ENCODE measurements at places on chromosomes 4 and X.

DNA sequence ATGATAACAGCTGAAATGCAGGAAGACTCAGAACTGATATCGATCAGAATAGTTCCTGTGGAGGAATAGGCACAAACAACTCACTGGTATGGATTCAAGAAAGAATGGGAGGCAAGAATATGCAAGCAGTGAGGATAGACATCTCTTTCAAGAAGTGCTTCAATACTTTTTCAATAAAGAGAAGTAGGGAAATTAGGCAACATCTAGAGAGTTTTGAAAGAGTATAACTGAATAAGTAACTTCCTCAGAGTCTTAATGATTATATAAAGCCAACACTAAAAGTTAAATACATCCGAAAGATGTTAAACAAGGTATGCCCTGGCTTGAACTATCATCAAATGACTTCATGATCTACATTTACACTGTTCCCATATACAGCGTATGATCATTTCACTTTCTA lies 1443.0 kb downstream of the PCDH7 start:
- DNase-seq, result no peak

GRCh38 chr4:27775156-27775555 lies 914.5 kb downstream of the STIM2 start:
- DNase-seq, result no peak

DNA sequence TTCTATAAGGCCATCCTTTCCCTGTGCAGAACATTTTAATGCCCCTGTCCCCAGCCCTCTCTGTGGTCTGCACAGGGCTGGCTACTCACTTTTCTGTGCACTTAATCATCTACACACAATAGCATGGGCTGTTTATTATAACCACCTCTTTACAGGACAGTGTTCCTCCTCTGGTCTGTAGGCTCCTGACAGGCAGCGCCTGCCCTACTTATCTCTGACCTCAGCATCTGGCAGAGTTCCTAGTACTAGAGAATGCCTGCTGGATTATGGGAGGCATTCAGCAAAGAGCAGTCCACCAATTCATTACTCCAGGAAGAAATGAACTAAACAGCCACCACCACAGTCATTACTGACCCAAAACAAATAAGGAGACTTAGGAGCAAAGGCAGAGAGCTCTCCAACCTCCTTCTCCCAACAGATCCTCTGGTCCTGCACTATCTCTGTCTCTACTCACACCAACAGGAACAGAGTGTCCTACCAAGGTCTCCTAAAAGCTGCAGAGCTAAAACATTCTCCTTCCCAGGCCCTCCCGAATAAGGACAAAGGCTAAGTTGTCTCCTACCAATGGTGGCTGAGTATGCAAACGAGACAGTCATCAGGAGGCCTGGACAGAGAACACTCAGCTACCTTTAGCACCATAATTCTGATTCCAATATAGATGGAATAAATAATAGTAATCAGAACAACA lies 279.2 kb downstream of the QDPR start:
- DNase-seq, result no peak

GRCh38 chr4:79662651-79663050 lies 254.6 kb upstream of the GK2 start:
- no peak for DNase-seq

GRCh38 chr4:181877329-181877848 lies 365.8 kb upstream of the TENM3 start:
- DNase-seq, result no peak

DNA sequence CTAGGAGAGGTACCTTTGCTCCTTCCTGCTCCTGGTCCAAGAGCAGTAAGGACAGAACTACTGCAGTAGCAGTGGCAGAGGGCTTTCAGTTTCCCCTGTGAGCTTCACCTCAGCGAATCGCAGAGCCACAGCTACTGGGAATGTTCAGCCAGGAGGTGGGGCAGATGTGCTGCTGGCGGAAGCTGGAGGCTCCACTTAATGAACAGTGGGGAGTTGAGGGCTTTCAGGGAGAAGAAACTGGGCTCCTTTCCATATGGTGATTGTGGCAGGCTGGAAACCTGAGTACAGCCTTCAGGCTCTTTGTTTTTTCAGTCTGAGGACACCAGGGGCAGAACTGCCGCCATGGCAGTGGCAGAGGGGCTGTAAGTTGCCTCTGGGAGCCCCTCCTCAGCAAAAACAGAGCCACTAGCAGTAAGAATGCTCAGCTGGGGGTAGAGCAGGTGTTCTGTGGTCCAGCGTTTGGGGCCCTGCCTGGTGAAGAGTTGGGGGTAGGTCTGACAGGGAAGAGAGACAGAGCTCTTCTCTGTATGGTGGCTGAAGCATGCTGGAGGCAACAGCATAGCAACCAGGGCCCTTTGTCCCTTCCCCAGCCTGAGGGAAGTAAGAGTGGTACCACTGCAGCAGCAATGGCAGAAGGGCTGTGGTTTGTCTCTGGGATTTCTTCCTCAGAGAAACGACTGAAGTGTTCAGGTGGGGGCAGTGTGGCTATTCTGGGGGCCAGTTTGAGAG lies 106.0 kb upstream of the GRXCR1 start:
- DNase-seq, result no peak

- no peak for DNase-seq
These were observed 389.2 kb upstream of the TENM3 start for GRCh38 chr4:181853881-181854511.

- DNase-seq, result no peak
These were observed 6.2 kb downstream of the CHIC2 start for GRCh38 chr4:54058171-54058570.

DNA sequence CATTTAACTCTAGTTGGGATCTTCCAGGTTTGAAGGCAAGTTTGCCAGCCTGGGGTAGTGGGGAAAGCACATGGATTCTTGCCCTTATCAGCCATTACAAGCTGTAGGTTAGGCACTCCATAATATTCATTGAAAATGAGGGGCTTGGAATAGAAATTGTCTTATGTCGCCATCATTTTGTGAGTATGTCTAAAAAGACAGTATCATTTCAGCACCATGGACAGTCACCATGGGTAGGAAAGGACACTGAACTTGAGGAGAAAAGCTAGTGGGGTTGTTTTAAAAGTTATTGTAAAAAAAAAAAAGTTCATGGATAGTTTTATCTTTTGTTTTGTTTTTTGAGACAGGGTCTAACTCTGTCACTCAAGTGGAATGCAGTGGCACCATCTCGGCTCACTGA lies 356.1 kb downstream of the HNRNPD start:
- DNase-seq, result peak; percentile 4

DNA sequence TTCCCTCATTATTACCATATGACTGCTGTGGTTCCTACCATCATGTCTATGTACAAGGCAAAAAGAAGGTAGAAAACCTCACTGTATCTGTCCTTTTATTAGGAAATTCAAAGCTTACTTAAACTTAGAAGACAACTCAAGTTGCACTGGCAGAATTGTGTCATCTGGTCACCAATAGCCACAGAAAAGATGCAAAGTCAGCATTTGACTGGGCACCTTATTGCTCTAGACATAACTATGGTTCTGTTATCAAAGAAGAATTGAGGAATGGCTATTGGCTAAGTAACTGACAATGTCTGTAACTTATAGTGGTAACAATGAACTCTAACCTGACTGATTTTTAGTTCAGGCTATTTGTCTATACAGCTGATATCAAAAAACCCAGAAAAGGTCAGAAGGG lies 45.3 kb downstream of the MAP9 start:
- no peak for DNase-seq

DNA sequence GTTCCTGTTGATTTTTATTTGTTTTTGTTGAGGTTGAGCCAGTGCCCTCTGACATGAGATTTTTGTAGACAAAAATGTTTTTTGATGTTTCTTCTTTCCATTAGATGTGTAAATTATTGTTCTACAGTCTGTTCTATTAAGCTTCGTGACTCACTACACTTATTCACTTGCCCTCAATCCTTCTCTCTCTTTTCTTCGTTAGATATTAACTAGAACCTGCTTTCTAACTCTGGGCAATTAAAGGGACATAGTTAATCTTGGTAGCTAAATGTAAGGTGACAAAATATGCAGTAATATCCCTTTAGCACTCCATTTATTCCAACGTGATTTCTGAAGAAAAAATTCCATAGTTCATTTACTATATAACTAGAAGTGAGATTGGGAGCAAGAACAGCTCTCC lies 333.9 kb downstream of the PDHA2 start:
- no peak for DNase-seq

DNA sequence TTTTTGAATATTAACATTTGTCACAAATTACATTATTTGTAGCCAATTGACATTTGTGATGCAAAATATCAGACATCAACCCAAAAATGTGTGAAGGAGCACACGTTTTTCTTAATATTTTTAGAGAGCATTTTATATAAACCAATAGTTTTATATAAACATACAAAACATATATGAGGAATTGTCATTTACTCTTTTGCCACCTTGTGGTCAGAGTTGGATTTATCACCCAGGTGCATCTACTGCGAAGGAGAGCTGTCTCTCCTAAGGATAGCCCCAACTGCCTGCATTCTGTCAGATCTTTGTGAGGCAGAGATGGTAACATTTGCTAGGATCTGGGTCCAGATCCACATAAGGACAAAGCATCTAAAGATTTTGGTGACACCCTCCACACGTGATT lies 2.5 kb upstream of the USP27X start:
- DNase-seq, result peak; percentile 8

DNA sequence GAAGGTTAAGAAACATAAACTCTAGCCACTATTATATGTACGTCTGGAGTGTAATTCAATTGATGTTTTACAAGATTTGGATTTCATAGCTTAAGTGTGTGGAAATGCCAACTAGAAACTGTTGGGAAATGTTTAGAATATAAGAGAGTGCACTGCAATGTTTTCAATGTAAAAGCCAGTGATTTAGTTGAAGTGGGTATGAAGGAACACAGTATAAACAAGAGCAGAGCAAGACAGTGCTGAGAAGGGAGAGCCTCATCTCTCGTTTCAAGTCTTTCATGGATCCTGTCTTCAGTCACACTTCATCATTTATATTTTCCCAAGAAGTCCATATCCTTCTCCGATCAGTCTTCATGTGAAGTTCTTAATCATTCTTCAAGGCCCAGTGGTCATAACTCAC lies 163.9 kb upstream of the ETNPPL start:
- no peak for DNase-seq

- DNase-seq, result no peak
These were observed 89.7 kb downstream of the TMEM131L start for GRCh38 chr4:153555730-153556434.

All from stimulated activated CD4-positive, alpha-beta T cell treated with anti-CD3 and anti-CD28 coated beads, TNF-alpha, amount 100 ng/mL, for 48 hours (primary cell).